ENCODE measurements at places on chromosomes 3 and 15.

DNA sequence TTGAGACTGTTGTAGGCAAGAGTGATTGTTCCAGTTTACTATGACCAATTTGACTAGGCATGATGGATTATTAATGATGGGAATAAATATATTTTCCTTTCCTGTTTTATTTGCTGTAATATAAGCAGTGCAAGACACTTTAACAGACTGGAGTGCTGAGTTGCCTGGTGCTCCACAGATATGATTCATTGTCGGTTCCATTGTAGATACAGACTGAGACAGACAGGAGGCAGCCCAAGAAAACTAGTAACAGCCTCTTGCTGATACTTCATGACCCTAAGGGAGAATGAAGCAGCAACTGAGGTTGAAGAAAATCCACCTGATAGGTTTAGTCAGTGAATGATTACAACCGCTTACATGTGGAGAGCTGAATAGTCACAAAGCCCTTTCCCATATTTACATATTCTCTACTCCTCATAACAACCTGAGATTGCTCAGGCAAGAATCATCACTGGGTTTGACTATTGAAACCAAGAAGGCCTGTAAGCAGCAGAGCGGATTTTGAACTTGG, 235.1 kb upstream of the TPRG1 start:
- no peak for DNase-seq

GRCh38 chr3:89138048-89138447, 30.6 kb downstream of the EPHA3 start:
- peak; percentile 8 for DNase-seq

GRCh38 chr15:77834276-77834990, 201.7 kb upstream of the LINGO1 start:
- no peak for DNase-seq

DNA sequence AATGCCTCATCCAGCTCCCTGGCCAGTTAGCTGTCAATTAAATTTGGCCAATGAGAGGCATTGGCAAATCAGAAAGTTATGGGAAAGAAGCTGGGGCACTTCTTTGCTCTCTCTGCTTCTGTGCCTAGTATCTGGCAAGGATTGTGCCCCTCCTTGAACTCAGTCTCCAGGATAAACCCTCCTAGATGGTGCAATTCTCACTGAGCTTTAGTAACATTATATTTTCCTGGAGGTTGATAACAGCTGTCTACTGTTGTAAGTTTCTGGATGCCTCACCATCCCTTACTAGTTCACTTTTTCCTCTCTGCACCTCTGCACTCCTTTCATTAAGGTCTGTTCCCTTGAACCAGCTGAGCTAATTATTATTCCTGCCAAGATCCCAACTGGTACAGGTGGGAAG, 329.5 kb downstream of the MFSD1 start:
- no peak for DNase-seq

GRCh38 chr15:71054286-71054952, 60.9 kb upstream of the THSD4 start:
- no peak for DNase-seq

Measured in fibroblast of skin of abdomen (primary cell).